ENCODE measurements at places on chromosomes 4 and X.

- DNase-seq: no peak
Measured at GRCh38 chrX:71935476-71935875, 24.8 kb downstream of the NHSL2 start.

GRCh38 chr4:1612278-1613098 is 71.6 kb downstream of the FAM53A start:
- no peak for DNase-seq

DNA sequence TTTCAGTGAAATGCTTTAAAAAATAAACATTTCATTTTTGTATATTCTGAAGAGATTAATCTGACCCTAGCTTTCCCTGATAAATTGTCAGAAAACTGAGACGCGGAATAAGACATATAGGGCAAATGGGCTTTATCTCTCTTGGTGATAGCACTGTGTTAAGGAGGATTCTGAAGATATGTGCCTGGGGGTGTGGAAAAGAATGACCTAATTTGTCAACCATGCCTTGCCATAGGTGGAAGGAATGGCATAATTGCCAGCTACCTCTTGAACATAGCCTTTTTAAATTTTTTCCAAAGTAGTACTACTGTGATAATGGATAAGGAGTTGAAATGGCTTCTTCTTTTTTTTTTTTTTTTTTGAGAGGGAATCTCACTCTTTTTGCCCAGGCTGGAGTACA is 11.7 kb downstream of the JADE1 start:
- no peak for DNase-seq

DNA sequence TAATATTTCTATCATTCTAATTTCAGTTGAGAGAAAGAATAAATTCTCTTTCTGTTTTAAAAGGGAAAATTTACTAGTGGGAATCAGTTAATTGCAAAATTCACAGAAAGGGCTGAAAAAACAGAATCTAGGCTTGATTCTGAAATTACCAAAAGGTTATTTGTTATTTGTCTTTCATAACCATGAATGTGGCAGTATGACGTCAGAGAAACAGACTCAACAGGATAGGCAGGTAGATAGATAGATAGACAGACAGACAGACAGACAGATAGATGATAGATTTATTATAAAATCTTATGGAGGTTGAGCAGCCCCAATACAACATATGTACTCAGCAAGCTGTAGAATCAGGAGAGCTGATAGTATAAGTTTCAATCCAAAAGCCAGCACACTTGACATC is 311.0 kb downstream of the ADAM29 start:
- no peak for DNase-seq

DNA sequence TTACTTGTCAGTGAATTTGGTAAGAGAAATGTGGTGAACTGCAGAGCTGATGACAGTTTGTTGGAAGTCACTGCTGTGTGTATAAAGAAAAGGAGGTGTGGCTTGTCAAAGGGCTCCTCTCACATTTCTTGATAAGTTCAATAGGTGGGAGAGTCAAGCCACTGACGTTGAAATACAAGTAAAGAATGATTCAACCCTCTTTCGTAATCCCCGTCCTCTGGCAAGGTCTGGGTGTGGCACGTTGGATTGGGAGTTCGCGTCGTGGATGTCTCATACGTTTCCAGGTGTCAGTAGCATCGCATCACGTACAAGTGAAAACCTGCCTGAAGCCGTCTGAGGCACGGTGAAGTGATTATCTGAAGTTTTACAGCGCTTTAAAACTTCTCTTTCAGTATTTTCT is 76.4 kb downstream of the EGF start:
- no peak for DNase-seq

- DNase-seq: no peak
Measured at GRCh38 chr4:183182873-183183725, 84.0 kb downstream of the WWC2 start.

GRCh38 chrX:80876877-80877276 is 67.2 kb upstream of the BRWD3 start:
- DNase-seq: no peak

DNA sequence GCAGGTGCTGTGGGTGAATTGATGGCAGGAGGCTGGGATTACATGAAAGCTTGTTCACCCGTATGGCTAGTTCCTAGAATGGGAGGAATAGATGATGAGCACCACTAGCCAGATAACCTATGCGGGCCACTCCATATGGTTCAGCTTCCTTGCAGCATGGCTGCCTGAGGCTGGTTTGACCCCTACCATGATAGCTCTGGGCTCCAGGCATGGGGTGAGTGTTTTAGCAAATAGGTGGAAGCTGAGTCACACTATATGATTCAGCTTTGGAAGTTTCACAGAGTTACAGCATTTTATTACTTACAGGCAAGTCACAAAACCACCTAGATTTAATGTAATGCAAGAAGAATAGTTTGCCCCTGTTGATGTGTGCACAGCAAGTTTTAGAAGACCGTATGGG is 603.2 kb downstream of the STIM2 start:
- no peak for DNase-seq

DNA sequence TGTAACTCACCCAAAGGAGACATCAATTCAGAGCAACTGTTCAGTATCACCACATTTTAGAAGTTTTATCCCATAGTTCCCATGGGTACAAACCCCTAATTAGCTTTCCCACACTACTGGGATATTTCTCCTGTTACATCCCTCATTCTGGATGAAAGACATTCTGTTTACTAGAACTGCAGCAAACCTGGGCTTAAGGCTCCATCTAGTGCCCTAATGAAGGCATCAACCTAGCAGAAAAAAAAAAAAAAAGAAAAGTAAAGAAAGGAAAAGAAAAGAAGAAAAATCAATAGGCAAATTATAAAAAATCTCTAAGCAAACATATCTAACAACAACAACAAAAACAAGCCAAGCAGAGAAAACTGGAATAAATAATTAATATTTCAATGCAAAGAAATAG is 133.7 kb upstream of the CPXCR1 start:
- no peak for DNase-seq

GRCh38 chr4:3465698-3466671 is 2.9 kb downstream of the DOK7 start:
- no peak for DNase-seq

- DNase-seq: no peak
Measured at GRCh38 chr4:174674305-174674840, 152.1 kb upstream of the HPGD start.

- no peak for DNase-seq
Measured at GRCh38 chrX:124395145-124395880, 49.0 kb downstream of the SH2D1A start.

GRCh38 chrX:43978226-43978625 is 5.0 kb upstream of the NDP start:
- DNase-seq: no peak

DNA sequence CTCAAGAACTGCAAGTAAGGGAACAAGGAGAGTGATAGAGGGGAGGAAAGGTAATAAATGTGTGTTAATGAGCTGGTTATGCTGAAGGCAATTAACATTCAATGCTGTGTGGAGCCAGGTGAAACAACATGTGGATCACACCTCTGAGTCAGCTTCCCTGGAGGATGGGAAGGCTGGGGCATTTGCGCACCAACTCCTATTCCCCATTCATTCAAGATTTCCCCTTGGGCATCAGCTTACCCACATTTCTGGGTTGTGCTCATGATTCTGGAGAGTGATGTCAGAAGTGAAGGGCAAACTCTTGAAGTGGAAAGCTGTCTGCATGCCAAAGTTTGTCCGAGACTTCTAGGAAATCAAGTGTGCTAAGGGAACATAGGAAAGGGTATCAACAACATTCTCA is 461.4 kb downstream of the MID1IP1 start:
- no peak for DNase-seq

DNA sequence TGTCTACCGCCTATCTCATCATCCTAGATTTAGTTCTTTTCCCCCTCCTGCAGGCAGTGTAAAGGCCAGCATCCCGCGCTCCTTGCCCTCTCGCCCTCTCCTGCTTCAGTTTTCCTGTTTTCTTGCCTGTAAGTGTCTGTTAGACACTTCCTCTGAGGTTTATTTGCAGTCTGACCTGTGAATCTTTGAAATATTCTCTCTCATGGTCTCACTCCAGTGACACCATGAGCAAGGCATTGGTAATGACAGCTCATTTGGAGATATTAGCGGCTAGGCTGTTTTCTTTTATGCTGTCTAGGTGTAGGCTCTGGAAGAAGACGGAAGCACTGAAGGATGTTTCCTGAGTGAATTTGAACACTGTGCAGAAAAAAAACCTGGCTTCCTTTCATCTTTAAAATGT is 179.6 kb downstream of the KDR start:
- DNase-seq: no peak

DNA sequence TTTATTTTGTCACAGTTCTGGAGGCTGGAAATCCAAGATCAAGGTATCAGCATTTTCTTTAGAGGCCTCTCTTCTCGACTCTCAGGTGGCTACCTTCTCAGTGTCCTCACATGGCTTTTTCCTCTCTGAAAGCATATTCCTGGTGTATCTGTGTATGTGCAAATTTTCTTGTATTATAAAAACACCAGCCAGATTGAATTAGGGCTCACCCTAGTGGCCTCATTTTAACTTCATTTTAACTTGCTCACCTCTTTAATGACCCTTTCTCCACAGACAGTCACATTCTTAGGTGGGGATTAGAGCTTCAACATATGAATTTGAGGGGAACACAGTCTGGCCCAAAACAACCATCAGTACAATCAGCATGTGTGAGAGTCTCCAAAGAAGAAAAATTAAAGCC is 542.4 kb upstream of the FAM241A start:
- no peak for DNase-seq

DNA sequence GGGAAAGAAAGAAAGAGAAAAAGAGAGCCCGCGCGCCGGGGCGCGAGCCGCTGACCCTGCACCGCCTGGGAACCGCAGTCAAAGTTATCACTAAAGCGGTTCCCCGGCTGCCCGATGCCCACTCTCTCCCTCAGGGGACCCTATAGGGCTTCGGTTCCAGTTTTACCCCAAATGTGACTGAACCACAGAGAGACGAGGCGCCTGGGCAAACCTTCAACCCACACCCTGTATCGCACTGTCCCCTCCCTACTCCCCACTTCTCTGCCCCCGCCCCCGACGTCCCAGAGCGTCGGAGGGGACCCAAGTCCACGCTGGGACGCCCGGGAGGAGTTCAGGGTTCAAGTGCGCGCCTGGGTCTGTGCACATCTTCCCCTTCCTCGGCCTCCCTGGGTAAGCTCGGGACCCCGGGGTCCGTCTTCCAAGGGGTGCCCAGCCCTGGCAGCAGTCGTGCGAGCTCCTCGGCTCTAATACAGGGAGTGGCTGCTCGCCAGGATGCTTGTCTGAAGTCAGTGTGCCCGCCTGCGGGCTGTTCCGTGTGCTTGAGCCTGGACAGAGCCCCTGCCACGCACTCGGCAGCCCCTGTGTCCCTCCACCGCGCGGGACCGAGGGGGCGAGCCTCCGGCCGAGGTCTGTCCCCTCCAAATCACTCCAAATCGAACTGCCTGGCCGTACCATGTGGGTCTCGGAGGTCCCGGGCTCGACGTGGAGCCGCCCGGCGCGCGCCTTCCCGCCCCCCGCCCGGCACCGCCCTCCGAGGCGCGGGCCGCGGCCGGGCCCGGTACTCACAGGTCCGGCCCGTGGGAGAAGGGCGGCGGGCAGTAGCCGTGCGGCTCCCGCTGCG is 960 bp downstream of the TRPC3 start:
- DNase-seq: no peak

DNA sequence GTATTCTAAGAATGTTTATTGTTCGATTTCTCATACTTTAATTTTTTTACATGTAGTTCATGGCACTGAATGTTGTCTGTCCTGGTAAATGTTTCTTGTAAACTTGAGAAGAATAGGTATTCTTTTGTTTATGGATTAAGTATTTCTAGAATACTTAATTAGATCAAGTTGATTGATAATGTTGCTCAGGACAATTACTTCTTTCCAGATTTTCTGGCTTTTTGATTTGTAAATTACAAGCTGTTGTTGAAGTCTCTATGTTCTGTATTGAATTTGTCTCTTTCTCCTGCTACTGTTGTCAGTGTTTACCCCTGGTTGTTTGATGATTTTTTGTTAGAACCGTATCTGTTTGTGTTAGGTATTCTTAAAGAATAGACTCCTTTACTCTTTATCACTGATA is 1720.9 kb upstream of the AGA start:
- DNase-seq: no peak

- no peak for DNase-seq
Measured at GRCh38 chr4:188647820-188648370, 508.7 kb downstream of the TRIML1 start.

- no peak for DNase-seq
Measured at GRCh38 chr4:14994242-14994641, 8.0 kb upstream of the CPEB2 start.

- no peak for DNase-seq
Measured at GRCh38 chr4:119632216-119632615, 3.6 kb upstream of the PDE5A start.

- DNase-seq: no peak
Measured at GRCh38 chr4:152901205-152901604, 34.9 kb upstream of the FHDC1 start.

DNA sequence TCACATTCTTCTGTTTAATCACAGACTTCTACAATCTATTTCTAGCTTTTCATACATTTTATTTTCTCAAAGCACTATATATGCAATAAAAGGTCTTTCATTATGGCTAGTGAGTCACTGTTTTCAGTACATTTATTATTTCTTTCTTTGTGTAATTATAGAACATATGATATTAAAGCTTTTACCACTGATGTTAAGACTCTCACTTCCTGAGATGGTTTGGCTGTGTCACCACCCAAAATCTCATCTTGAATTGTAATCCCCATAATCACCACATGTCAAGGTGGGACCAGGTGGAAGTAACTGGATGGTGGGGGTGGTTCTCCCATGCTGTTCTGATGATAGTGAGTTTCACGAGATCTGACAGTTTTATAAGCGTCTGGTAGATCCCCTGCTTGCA is 41.9 kb downstream of the UBA6 start:
- DNase-seq: no peak

All from 8988T (cell line).